ENCODE measurements at places on chromosomes 12 and 14.
A peak's percentile ranks its signal among the peaks of the same experiment; 100 is the strongest.

DNA sequence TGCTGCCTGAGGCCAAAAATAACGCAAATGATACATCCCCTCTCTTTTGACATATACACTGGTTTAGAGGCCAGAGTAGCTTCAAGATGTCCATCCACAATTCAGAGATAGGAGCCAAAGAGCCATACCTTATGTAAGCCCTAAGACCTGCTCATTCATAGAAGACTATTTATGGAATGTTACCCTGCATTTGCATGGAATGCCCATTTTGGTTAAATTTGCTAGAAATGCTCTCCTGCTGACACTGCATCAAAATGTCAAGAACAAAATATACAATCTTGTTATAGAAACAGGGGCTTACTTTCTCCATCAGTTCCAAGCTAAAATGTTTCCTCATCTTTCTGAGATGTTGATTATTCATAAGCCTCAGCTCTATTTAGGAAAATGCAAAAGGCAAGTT is 183.3 kb upstream of the CDKN3 start:
- no peak for DNase-seq

GRCh38 chr14:96341323-96341722 is 21.8 kb downstream of the ATG2B start:
- DNase-seq: no peak

DNA sequence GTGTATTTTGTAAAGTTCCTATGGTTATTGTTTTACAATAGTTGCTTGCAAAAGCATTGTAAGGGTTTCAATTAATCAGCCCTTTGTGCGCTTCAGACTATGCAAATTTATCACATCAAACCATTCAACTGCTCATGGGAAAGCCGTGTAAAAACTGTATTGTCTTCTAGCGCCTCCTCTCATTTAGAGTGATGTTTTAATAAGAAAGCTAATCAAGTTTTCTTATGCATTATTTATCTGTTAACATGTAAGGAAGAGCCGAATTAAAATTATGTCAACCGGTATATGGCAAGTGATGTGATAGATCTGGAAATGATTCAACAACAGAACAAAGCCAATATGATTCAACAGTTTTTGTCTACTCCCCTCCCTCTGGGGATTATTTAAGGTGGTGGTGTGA is 92.5 kb upstream of the RFX4 start:
- DNase-seq: no peak

DNA sequence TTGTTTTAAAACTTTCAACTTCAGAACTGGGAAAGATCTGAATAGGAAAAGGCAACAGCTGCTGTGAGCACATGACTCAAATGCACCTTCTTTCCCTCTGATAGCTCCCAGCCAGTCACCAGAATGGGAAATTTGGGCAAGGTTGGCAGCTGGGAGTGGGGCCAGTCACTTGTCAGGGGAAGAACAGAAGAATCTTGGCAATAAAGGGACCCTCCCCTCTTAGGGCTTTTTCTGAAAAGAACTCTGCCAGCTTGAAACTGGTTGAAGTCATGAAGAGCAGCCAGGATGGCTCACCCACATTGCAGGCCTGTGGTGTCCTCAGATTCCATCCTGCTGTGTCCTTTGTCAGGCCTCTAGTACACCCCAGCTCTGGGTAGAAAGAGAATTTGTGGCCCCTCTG is 10.3 kb upstream of the RIC8B start:
- no peak for DNase-seq

- peak; percentile 87 for DNase-seq
Observed at GRCh38 chr14:105527826-105528585, 1.6 kb downstream of the TMEM121 start.

GRCh38 chr12:103273645-103274044 is 222.1 kb downstream of the C12orf42 start:
- no peak for DNase-seq

GRCh38 chr14:87434680-87435079 is 558.3 kb downstream of the GALC start:
- DNase-seq: no peak

DNA sequence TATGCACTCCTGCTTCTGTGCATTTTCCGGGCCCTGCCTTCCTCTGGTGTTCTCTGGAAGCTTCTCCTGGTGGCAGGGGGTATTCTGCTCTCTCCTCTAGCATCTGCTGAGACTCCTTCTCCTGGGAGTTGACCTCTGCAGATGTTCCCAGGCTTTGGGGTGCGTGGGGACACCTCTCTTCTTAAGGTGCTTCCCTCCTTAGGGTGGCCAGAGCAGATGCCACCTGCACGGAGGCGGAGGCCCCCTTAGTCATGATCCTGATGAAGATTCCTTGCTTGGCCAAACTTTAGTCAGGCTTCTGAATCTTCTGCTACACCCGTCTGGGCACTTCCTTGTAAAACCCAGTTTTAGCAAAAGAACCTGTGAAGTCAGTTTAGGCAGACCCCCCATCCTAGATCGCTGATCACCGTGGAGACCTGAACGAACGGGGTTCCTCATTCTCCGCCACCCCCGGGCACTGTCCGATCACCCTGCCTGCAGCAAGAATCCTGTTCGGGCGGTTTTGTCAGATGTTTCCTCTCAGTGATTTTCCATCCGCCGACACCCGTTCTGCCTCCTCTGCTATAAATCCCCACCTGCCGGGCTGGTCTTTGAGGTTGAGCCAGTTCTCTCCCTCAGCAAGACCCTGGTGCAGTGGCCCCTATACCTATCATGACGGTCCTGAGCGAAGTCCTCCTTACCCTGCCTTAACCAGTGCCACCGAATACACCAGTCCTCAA is 111.9 kb downstream of the CALM1 start:
- DNase-seq: no peak

DNA sequence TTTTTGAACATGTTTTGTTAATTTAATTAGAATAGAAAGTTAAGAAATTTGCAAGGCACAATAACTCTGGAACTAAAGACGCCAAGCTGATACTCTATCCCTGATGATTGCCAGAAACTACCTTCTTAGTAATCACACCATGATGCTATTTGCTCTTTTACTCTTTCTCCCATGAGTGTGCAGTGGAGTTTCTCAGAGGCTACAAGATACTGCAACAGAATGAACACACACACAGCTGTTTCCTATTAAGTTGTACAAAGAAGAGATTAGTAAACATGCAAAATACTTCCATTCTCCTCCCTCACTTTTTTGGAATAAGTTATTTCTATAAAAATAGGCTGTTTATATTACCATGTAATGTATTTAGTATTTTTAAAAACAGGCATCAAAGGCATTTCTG is 1367.5 kb downstream of the AACS start:
- no peak for DNase-seq

DNA sequence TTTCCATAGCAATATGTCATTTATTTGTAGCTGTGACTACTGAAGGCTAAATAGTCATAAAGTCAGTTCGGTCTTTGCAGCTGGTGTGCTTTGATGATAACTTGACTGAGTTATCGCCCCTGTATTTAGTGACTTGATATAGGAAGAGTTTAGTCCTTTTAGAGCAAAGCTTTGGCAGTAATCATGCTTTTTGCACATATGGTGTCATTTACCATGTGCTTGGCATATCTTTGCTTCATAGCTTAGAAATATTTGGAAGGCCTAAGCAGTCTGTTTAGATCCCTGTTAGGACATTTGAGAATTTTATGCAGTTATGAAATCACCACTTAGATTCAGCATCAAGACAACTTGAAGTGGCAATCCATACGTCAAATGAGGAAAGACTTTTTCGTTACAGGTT is 31.6 kb downstream of the POLR3B start:
- DNase-seq: no peak

DNA sequence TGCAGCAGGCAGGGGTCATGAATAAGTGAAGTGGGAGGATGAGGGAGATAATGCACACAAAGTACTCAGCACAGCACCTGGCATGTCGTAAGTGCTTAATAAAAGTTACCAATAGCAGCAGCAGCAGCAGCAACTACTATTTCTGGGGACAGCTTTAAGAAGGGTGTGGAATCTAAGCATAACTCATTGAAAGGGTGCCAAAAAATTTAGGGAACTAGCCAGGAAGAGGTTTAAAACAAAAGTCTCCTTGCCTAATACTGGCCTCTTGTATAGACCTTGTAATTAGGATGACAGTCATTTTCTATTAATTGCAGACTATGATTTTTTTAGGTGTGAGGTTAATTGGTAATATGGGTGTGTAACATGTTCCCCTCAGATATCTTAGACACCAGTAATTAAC is 179.9 kb downstream of the PTPN11 start:
- DNase-seq: no peak

DNA sequence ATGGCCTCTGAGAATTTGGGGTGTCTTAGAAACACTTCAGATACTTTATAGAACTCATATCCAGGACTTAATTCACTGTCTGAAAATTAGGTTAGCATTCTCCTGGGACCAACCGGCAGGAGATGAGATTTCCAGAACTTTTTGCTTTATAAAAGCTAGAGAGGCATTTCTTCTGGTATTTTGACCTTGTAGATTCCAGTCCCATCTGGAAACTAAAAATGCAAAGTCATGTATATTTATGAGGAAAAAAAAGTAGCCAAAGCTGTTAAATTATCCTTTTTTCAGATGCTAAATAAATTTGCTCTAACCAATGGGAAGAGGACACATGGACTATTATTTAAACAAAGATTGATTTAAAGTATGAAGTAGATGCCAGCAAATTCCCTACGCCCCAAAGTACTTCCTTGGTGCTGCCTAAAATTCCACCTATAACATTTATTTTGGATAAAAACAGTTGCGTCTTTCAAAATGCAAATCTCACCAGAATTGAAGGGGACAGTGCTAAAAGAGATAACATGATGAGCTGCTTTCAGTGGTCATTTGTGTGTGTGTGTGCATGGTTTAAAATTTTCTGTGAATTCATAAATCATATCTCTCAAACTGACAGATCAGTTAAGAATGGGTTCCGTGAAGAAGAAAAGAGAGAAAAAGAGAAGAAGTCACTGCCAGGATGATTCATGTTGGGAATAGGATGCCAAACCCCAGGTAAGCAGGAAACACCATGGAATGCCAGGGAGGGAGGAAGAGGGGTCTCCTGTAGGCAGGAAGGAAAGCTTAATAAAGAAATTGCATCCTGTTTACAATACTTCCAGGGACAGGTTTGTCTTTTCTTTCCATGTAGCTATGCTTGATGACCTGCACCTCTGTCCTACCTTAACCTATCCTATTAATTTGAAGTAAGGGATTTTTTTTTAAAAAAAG is 97.7 kb upstream of the RGS6 start:
- DNase-seq: no peak

DNA sequence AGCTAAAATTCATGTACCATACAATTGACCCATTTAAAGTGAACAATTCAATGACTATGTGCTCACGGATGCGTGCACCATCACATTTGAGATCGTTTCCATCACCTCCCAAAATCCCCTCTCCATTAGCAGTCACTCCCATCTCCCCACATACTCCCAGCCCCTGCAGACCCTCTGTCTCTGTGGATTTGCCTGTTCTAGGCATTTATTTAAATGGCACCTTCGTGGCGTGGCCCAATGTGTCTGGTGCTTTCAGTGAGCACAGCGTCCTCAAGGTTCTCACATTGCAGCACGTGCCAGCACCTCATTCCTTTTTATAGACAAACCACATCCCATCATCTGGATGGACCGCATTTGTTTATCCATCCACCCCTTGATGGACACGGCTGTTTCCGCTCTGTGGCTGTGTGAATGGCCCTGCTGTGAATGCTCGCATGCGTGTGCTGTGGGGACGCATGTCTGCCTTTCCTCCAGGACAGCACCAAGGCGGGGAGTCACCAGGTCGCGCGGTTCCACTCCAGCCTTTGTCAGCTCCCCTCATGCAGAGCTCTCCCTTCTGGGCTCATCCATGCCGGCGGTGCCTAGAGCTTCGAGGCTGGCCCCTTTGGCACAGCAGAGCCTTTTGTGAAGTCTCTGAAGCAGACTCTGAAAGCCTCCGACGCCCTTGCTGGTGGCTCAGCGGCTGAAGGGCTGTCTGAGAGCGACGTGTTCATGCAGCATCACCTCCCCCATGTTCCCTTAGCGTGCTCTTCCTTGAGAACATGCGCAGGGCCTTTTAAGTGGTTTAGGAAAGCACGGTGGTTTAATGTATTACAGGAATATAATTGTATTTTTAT is 184.4 kb downstream of the KIF26A start:
- peak; percentile 17 for DNase-seq

- no peak for DNase-seq
Observed at GRCh38 chr14:102360388-102360787, 2.3 kb downstream of the CINP start.

- no peak for DNase-seq
Observed at GRCh38 chr14:61051051-61051450, 70.0 kb downstream of the SLC38A6 start.

- DNase-seq: no peak
Observed at GRCh38 chr12:120397824-120398540, 29.0 kb upstream of the MSI1 start.

- DNase-seq: no peak
Observed at GRCh38 chr14:33480071-33480886, 470.6 kb downstream of the EGLN3 start.

GRCh38 chr12:112828541-112828940 is 37.0 kb downstream of the RPH3A start:
- DNase-seq: no peak

DNA sequence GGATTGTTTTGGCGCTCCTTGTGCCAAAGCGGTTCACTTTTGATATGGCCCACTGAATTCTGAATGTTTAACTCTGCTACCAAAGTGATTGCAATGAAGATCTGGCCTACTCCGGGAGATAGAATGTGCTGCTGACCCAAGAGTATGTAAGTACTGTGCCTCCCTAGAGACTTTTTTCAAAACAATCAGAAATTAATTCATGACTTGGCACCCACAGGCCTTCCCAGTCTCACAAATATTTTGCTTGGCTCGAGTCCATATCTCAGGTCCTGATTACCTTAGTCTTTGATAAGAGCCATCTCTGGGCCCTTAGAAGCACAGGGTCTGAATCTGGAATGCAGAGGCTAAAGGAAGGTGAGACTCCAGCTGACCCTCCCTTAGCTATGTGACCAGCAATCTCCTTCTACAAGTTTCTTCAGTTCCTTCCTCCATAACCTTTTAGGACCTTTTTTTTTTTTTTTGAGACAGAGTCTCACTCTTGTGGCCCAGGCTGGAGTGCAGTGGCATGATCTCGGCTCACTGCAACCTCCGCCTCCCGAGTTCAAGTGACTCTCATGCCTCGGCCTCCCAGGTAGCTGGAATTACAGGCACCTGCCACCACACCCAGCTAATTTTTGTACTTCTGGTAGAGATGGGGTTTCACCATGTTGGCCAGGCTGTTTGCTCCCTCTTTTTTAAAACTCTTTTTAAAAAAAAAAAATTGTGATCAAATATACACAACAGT is 49.5 kb upstream of the METAP2 start:
- peak; percentile 12 for DNase-seq

GRCh38 chr12:41683513-41684240 is 461.0 kb downstream of the GXYLT1 start:
- no peak for DNase-seq

- DNase-seq: no peak
Observed at GRCh38 chr12:116880213-116880816, 926 bp downstream of the HRK start.

- no peak for DNase-seq
Observed at GRCh38 chr14:81363746-81364378, 36.3 kb downstream of the STON2 start.

GRCh38 chr12:4302881-4303280 is 18.1 kb upstream of the TIGAR start:
- no peak for DNase-seq

- no peak for DNase-seq
Observed at GRCh38 chr12:104496336-104496735, 39.6 kb downstream of the CHST11 start.

GRCh38 chr12:22409377-22410164 is 75.1 kb upstream of the ST8SIA1 start:
- DNase-seq: no peak
